ENCODE measurements at places on chromosomes 6 and 20. TPM values are rescaled to one million over a fixed set of nuclear protein-coding genes. Genes with fewer than 3 reads are reported as not detected.

ULBP2 gene
- 0.76 TPM for total RNA-seq

BCAS1 gene
- 0.14 TPM for total RNA-seq

DUSP15 gene
- not detected for total RNA-seq

NOX3 gene
- total RNA-seq: not detected

BHLHE23 gene
- total RNA-seq: not detected

NT5E gene
- total RNA-seq: not detected

GTSF1L gene
- not detected for total RNA-seq

SPATS1 gene
- not detected for total RNA-seq

LY6G6C gene
- total RNA-seq: not detected

BIRC7 gene
- total RNA-seq: 23.3 TPM

PRL gene
- total RNA-seq: not detected

AKAP12 gene
- total RNA-seq: not detected

DEF6 gene
- 31.3 TPM for total RNA-seq

NKX2-2 gene
- total RNA-seq: not detected

SAMD3 gene
- not detected for total RNA-seq

LY6G5C gene
- total RNA-seq: 0.51 TPM

FANCE gene
- 9.8 TPM for total RNA-seq

RAET1G gene
- total RNA-seq: not detected

HMGCLL1 gene
- not detected for total RNA-seq

RRAGD gene
- total RNA-seq: 0.41 TPM

ABHD16B gene
- not detected for total RNA-seq

PRICKLE4 gene
- total RNA-seq: 2.8 TPM

PPP1R14C gene
- 0.32 TPM for total RNA-seq

RBM24 gene
- not detected for total RNA-seq

C6orf132 gene
- 0.11 TPM for total RNA-seq

GSTA2 gene
- total RNA-seq: not detected

MOCS3 gene
- 4.8 TPM for total RNA-seq

NPBWR2 gene
- not detected for total RNA-seq

NFKBIE gene
- total RNA-seq: 26.1 TPM

LATS1 gene
- 29.7 TPM for total RNA-seq

RPP21 gene
- total RNA-seq: 78.2 TPM

TRDN gene
- total RNA-seq: not detected

ZBP1 gene
- 2.9 TPM for total RNA-seq

NOTCH4 gene
- total RNA-seq: 5.2 TPM

ITPA gene
- 76.9 TPM for total RNA-seq

MAP3K7 gene
- 55.6 TPM for total RNA-seq

TSBP1 gene
- total RNA-seq: not detected

RBM38 gene
- total RNA-seq: 436 TPM

BMP7 gene
- not detected for total RNA-seq

SLC17A9 gene
- total RNA-seq: 15.9 TPM

SLC24A3 gene
- not detected for total RNA-seq

COL10A1 gene
- total RNA-seq: not detected

C20orf202 gene
- total RNA-seq: not detected

HLA-DQB1 gene
- total RNA-seq: 126 TPM

CALHM6 gene
- total RNA-seq: 0.25 TPM

RIPPLY2 gene
- total RNA-seq: not detected

RBBP9 gene
- total RNA-seq: 7.9 TPM

FRS3 gene
- 9.5 TPM for total RNA-seq

BPIFA3 gene
- not detected for total RNA-seq

FOXA2 gene
- not detected for total RNA-seq
